Natural killer cell (primary cell): ENCODE measurements at places on chromosomes 6 and 20.

DNA sequence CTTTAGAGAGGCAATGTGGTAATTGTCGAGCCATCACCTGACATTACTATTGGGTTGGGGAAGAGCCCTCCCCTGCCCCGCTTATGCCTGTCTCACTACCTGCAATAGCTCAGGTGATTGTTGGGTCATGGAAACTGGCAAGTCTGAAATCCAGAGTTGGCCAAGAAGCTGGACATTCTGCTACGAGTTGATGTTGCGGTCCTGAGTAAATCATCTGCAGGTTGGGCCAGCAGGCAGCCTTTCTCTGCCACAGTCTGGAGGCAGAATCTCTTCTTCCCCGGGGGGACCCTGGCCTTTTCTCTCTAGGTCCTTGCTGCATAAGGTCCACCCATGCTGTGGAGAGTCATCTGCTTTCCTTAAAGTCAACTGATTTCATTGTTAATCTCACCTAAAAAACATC is 142.4 kb downstream of the THBS2 start:
- no peak overlapping the region for H3K27ac ChIP-seq
- no peaks in the 10 kb centered on the region for H3K36me3 ChIP-seq
- DNase-seq = no peak
- no peaks in the 10 kb centered on the region for H3K27me3 ChIP-seq
- H3K4me1 ChIP-seq = no peaks in the 10 kb centered on the region

DNA sequence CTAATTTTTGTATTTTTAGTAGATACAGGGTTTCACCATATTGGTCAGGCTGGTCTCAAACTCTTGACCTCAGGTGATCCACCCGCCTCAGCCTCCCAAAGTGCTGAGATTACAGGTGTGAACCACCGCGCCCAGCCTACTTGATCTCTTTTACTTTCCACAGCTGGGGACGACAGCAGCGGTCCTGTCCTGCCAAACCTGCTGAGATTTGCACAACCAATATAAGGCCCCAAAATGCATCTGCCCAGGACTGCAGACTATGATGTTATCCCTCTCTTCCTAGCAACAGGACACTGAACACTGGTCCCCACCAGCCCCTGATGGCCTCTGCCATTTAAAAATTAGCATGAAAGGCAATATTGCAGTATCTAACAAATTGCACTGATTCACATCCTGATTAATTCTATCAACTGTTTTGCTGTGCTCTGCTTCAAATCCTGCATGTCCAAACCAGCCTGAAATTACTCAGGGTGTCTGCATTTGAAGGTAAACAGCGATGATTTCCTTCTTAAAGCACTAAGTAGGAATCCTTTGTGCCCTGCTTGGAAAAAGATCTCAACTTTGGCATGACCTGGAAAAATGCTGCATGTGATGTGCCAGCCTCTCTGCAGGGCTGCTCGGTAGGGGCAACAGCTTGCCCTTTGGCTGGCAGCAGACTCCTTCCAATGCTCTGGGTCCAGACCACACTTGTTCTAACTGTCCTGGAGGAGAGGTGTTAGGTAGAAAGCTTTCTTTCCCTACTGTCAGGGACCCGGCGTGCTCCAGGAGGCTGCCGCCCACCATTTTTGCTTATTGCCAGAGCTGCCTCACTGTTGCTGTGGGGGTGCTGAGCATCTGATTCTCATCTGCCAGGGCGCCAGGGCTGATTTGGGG is 27.4 kb upstream of the PXDC1 start:
- H3K4me1 ChIP-seq = no peaks in the 10 kb centered on the region
- H3K4me3 ChIP-seq = no peak overlapping the region
- no peaks in the 10 kb centered on the region for H3K27me3 ChIP-seq
- H3K36me3 ChIP-seq = no peaks in the 10 kb centered on the region

GRCh38 chr6:135300576-135300975 is 119.5 kb downstream of the MYB start:
- no peak for DNase-seq
- H3K27me3 ChIP-seq = no peaks in the 10 kb centered on the region
- no peak overlapping the region for H3K4me3 ChIP-seq

DNA sequence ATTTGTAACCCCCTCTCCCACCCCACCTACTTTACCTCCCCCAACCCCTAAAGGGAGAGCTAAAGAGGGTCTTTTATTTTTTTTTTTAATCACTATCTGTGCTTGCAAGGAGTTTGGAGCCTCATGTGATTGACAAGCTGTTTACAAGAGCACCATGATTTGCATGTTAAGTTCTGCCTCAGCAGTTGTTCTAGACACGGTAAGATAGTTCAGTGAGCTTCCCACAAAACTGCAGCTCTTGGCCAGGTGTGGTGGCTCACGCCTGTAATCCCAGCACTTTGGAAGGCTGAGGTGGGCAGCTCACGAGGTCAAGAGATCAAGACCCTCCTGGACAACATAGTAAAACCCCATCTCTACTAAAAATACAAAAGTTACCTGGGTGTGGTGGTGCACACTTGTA is 5.0 kb upstream of the PXDC1 start:
- peaks cover 6% of the 10 kb centered on the region for H3K4me1 ChIP-seq
- H3K36me3 ChIP-seq = no peaks in the 10 kb centered on the region
- H3K27me3 ChIP-seq = peaks cover 5% of the 10 kb centered on the region

DNA sequence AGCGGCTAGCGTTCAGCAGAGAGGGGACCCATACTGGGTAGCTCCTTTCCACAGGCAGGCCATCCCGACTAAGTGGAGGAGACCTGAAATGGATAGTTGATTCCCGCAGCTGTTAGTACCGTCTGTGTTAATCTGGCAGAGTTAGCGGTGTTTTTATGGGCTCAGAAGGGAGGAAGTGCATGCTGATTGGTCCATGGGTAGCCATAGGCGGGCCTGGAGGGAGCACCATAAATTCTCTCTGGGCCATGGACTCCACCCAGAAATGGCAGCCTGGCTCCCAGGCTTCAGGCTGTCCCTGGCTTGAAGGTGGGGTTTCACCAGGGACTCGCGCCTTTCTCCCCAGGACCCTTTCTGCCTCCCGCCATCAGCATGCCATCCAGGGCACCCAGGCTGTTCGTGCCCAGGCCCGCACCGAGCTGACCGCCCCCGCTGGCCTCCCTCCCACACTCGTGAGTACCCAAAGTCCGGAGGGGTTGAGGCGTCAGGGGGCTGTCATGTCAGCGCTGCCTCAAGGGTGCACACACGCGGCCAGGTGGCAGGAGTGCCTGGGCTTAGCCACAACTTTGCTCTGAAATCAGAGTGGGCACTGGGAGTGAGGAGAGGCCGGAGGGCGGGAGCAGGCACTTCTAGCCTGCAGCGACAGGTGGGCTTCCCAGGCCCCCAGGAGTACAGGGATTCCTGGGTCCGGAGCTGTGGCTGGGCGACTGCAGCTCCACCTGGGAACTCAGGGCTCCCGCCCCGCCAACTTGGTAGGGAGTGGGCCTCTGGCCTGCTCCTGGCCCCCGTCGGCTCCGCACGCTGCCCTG is 694.3 kb upstream of the FLRT3 start:
- H3K36me3 ChIP-seq = no peaks in the 10 kb centered on the region
- no peak overlapping the region for H3K27ac ChIP-seq
- no peak for DNase-seq
- no peaks in the 10 kb centered on the region for H3K4me1 ChIP-seq

DNA sequence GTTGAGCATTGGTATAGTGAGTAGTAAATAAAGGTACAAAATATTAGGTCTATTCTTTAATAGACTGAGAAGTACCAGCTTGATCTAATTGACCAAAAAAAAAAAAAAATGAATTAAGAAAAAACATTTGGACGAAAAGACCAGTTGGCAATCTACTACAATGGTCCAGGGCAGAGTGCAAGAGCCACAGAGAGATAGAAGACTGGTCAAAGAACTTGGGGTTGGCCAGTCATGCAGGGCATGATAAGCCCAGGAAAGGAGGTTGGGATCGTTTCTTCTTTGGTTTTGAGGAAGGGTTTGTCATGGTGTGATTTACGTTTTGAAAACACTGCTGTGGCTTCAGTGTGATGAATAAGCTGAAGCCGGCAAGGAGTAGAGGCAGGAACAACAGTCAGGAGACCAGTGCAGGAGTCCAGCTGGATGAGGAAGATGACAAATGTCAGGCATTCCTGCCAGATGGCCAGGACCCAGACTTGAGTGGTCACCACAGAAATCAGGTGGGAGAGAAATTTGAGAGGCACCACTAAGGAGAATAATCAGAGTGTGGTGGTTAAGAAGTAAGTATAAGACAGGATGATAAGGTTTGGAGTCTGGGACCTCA is 14.0 kb downstream of the SMLR1 start:
- H3K27me3 ChIP-seq = no peaks in the 10 kb centered on the region
- no peaks in the 10 kb centered on the region for H3K4me1 ChIP-seq
- no peaks in the 10 kb centered on the region for H3K36me3 ChIP-seq

DNA sequence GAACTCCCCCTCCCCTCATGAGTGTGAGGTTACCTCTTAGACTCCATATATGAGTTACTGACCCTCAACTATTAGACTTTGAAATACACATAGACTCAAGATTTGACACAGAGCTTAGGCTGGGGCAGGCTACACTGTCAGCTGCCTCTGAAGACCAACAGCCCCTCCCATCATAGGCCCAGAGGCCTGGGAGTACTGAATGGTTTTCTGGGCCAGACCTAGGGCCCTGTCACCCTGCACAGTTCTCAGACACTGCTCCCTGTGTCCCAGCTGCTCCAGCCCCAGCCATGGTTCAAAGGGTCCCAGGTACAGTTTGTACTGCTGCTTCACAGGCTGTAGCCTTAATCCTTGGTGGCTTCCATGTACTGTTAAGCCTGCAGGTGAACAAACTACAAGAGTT is 132.1 kb upstream of the MOCS1 start:
- DNase-seq = no peak
- H3K4me1 ChIP-seq = no peaks in the 10 kb centered on the region
- no peak overlapping the region for H3K27ac ChIP-seq
- H3K4me3 ChIP-seq = no peak overlapping the region
- no peaks in the 10 kb centered on the region for H3K27me3 ChIP-seq
- H3K36me3 ChIP-seq = no peaks in the 10 kb centered on the region

DNA sequence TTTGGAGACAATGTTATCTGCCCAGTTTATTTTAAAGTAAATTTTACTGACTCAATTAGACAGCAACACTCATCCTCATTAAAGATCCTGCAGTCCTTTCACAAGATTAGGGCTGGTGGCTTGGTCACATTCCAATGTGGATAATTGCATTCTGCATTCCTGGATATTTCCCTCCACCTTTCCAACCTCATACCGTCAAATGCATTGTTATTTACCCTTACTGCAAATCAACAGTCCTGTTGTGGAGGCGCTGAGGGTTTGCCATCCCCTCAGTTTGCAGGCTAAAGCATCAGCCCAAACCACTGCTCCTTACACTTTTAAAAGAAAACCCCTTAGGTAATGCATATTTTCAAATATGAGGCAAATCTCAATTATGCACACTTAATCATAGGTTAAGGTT is 5.4 kb downstream of the CITED2 start:
- peaks cover 8% of the 10 kb centered on the region for H3K4me1 ChIP-seq
- peaks cover 2% of the 10 kb centered on the region for H3K36me3 ChIP-seq
- H3K27me3 ChIP-seq = no peaks in the 10 kb centered on the region
- H3K4me3 ChIP-seq = no peak overlapping the region
- DNase-seq = no peak

- no peak overlapping the region for H3K4me3 ChIP-seq
- no peaks in the 10 kb centered on the region for H3K36me3 ChIP-seq
- no peak for DNase-seq
- no peaks in the 10 kb centered on the region for H3K4me1 ChIP-seq
- H3K27ac ChIP-seq = no peak overlapping the region
- no peaks in the 10 kb centered on the region for H3K27me3 ChIP-seq
Observed at GRCh38 chr6:134204031-134204430, 113.9 kb downstream of the SGK1 start.

DNA sequence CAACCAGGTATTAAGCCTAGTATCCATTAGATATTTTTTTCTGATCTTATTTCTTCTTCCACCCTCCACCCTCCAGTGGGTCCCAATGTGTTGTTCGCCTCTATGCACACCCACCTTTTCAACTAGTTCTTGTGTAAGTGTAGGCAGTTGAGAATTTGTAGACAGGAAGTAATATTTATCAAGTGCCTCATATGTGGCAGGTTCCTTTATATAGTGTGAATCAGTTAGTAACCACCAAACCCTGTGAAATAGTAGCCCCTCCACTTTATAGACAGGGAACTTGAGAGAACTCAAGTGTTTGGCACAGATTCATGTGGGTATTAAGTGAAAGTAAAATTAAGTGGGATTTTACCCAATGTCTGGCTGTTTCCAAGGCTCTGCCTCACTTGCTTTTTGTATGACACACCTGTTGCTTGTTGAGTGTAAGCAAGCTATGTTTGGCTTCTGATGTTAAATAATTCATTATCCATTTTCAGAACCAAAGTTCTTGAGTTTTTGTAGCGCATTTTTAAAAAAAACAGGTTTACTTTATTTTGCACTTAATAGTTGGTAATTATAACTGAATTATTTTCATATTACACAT is 24.8 kb downstream of the AFDN start:
- H3K27me3 ChIP-seq = peaks cover 5% of the 10 kb centered on the region
- H3K4me1 ChIP-seq = no peaks in the 10 kb centered on the region
- H3K27ac ChIP-seq = no peak overlapping the region

- no peak for DNase-seq
- no peaks in the 10 kb centered on the region for H3K27me3 ChIP-seq
- H3K4me3 ChIP-seq = no peak overlapping the region
- no peak overlapping the region for H3K27ac ChIP-seq
Observed at GRCh38 chr6:5550631-5551030, 289.3 kb downstream of the FARS2 start.

DNA sequence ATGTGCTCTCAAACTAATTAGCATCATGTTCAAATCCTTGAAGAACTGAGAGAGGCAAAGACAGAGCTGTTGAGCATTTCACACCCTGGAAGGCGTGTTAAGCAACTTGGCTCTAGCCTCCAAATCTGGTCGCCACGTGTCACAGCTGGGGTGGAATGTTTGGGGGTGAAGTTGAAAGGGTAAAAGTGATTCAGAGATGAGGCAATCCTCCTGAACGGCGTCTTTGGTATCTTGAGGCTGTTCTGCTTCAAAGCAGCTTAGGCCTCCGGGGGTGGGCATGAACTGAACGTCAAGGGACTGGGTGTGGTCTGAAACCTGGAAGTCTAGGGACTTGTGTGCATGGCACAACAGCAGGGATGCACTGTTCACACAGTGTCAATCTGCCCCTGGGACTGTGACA is 62.3 kb downstream of the TRAM2 start:
- H3K27me3 ChIP-seq = no peaks in the 10 kb centered on the region
- H3K36me3 ChIP-seq = peaks cover 26% of the 10 kb centered on the region
- no peak for DNase-seq
- no peaks in the 10 kb centered on the region for H3K4me1 ChIP-seq
- no peak overlapping the region for H3K4me3 ChIP-seq
- H3K27ac ChIP-seq = no peak overlapping the region

GRCh38 chr6:32943864-32944649 is 3.2 kb upstream of the HLA-DMB start:
- H3K27ac ChIP-seq = peak overlapping the region; percentile 82
- no peaks in the 10 kb centered on the region for H3K36me3 ChIP-seq
- DNase-seq = peak; percentile 73
- H3K4me3 ChIP-seq = peak overlapping the region; percentile 27
